ENCODE measurements at places on chromosomes 4 and X.

GRCh38 chrX:8374041-8374825, 90.4 kb upstream of the VCX3B start:
- DNase-seq: no peak

DNA sequence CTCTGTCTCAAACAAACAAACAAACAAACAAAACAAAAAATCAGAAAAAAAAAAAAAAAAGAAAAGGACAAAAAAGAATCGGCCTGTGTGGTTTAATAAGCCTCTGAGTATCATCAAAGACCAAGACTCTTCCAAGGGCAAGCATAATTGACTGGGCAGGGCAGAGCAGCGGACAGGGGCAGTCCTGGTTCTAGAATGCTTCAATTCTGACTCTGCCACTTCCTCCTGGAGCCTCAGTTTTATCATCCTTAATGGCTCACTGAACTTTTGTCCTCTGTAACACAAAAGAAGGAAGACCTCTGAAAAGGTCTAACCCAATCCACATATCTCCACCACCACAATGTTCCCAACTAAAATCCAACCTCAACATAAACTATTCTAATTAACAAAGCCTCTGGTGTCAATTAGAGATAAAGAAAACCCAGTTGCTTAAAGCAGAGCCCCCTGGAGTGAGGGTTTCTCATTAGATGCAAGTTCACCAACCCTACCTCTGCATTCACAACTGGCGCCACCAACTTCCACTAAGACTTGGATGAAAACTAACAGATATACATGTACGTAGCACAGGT, 51.7 kb downstream of the TBC1D9 start:
- no peak for DNase-seq

DNA sequence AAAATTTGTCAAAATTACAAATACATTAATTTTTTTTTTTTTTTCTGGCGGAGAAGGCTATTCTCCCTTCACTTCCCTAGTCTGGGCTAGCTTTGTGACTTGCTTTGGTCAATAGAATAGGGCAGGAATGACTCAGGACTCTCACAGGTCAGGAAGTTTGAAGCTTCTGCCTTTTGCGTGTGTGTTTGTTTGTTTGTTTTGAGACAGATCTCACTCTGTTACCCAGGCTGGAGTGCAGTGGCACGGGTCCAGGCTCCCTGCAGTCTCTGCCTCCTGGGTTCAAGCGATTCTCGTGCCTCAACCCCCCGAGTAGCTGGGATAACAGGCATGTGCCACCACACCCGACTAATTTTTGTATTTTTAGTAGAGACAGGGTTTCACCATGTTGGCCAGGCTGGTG, 55.9 kb upstream of the USP9X start:
- no peak for DNase-seq

DNA sequence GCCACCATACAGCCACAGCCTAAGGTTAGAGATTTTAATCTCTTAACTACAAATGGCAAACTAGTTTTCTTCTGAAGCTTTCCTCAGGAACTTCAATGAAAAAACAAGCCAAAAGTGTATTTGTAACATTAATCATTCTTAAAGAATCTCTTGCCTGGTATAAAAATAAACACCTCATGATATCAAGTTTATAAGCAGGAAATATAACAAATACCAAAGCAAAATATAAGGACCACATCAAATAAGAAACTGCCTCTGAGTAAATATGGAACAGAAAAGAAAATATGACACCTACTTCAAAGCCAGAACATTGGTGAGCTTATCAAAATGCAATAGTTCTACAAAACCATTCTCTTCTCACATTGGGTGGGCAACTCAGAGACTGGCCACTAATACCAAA, 89.9 kb downstream of the GPC4 start:
- no peak for DNase-seq

All from activated CD4-positive, alpha-beta T cell treated with anti-CD3 and anti-CD28 coated beads for 24 hours (primary cell).